ENCODE measurements at places on chromosomes 1 and 21.

GRCh38 chr1:67890857-67891256, 57.6 kb upstream of the GNG12 start:
- DNase-seq, result no peak

- no peak for DNase-seq
Observed at GRCh38 chr1:157181790-157182189, 43.6 kb upstream of the ETV3 start.

DNA sequence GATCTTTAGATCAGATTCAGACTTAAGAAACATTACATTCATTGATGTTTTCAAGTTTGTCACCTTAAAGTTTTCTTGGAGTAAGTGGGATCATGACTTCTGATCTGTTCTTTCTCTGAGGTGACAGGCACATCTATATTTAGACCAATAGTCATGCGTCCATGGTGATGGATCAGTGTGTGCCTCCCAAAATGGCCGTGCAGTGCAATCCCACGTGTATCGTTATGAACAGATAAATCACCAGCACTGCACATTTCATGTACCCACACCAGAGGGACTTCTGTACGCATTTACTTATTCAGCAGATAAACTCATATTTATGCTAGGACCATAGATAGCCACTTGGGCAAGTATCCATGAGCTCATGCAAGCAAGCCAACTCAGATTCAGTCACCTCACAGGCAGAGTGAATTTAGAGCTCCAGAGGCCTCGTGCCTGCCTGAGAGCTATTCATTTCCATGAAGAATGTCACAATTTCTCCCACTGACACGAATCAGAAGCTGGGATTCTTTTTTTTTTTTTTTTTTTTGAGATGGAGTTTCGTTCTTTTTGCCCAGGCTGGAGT, 13.9 kb upstream of the WDR26 start:
- no peak for DNase-seq

DNA sequence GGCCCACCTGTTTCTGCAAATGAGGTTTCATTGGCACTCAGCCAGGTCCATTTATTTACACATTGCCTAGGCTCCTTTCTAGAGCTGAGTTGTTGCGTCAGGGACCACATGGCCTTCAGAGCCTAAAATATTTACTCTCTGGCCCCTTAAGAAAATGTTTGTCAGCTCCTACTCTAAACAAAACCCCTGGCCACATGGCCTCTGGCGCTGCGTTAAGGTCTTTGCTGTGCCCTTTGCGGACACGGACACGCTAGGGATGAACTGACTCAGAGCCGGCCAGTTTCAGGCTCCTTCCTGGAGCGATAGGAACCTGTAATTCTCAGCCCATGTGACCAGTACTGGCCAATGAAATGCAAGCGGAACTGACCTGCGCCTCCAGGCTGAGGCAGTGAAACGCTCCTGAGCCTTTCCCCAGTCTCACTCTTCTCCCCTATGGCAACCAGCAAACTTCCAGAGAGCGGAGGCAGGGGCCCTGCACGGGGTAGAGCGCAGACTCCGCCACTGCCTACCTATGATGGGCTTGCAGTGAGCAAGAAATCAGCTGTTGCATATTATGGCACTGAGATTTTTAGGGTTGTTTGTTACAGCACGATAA, 160.3 kb downstream of the ETS2 start:
- DNase-seq, result no peak

- DNase-seq, result no peak
Observed at GRCh38 chr1:22437573-22437972, 14.1 kb upstream of the ZBTB40 start.

GRCh38 chr1:239218301-239218700, 168.1 kb upstream of the CHRM3 start:
- DNase-seq, result no peak

- DNase-seq, result no peak
Observed at GRCh38 chr1:224816062-224816461, 113.4 kb upstream of the DNAH14 start.

DNA sequence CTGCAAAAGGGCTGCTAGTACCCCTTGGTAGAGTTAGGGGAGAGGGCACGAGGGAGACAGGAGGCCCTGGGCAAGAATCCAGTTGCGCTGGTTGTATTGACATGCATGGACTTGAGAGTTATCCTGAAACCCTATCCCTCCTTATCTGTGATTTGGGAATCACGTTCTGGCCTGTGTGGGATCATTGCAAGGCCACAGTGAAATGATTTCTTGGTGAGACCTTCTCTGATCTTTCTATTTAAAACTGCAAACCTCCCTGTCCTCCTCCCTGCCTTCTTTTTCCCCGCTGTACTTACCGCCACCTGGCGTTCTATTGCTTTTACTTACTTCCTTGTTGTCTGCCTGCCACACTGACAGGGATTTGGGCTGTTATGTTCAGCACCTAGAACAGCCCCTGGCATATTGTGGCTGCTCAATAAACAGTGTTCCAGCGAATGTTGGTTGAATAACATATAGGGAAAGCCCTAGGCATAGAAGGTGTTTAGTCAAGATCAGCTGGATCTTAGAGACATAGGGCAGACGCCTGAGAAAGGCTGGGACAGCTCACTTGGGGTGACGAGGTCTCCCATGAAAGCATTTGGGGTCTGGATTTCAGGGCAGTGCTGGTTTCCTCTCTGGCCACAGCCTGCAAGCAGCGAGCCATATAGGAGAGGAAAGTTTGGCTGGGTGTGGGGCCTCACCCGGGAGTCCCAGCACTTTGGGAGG, 25.6 kb downstream of the ALPL start:
- DNase-seq, result no peak
